Activated T-helper 17 cell treated with anti-CD3 and anti-CD28 coated beads, Interleukin-2, amount 50 U/mL, for 72 hours (primary cell): ENCODE measurements at places on chromosomes 16 and 17.

DNA sequence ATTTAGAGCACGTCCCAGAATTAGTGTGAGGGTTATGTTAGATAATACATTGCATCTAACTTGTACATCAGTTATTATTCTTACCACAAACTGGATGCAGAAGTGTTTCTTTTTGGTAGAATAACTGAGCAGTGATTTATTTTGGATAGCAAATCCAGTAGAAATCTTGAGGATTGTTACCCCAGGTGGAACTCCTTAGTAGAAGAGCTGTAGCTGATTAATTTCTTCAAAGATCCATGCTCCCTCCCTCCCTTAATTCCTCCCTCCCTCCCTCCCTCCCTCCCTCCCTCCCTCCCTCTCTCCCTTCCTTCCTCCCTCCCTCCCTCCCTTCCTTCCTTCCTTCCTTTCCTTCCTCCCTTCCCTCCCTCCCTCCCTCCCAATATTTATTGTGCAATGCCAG, 337.7 kb downstream of the CA10 start:
- peaks cover 10% of the 10 kb centered on the region for H3K4me1 ChIP-seq
- H3K27ac ChIP-seq = peak overlapping the region; percentile 70
- H3K27me3 ChIP-seq = peaks cover 10% of the 10 kb centered on the region
- H3K4me3 ChIP-seq = no peak overlapping the region

GRCh38 chr16:67082891-67083290, 26.9 kb upstream of the PHAF1 start:
- H3K36me3 ChIP-seq = peaks cover 72% of the 10 kb centered on the region
- no peaks in the 10 kb centered on the region for H3K27me3 ChIP-seq
- no peak for ATAC-seq
- no peak overlapping the region for H3K4me3 ChIP-seq
- no peak overlapping the region for H3K27ac ChIP-seq
- H3K4me1 ChIP-seq = peaks cover 14% of the 10 kb centered on the region

DNA sequence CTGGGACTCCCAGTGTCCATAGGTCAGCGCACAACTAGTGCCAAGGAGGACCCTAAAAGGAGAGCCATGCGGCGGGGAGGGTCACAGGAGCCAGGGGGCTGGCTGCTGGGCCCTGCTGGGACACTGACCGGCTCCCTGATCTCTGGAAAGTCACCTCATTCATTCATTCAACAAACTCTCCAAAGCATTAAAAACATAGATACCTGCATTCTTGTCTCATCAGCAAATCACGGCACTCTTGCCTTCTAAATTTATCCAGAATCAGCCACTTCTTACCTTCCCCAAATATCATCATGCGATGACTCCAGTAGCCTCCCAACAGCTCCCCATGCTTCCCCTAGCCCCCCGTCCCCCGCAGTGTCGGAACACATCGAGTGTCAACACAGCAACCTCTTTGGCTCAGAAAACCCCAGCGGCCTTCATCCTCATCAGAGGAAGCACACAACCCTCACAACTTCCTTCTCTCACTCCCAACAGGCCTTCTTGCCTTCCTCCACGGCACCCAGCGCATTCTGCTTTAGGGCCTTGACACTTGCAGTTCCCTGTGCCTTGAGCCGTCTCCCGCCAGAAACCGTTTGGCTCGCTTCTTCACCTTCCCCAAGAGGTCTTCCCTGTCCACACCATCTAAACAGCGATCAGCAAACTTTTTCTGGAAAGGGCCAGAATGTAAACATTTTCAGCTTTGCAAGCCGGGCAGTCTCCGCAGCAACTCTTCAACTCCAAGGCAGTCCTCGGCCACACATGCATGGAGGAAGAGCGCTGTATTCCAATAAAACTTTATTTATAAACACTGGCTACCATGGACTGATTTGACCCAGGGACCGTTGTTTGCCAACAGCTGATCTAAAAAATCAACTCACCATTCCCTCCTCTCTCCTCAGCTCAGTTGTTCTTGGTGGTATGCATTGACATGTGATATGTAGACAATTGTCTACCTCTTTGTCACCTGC, 119.5 kb upstream of the TNRC6C start:
- no peak overlapping the region for H3K4me3 ChIP-seq
- H3K36me3 ChIP-seq = no peaks in the 10 kb centered on the region
- H3K27ac ChIP-seq = peak overlapping the region; percentile 7
- H3K4me1 ChIP-seq = peaks cover 42% of the 10 kb centered on the region
- ATAC-seq = no peak

GRCh38 chr16:30644334-30644830, 6.4 kb upstream of the PRR14 start:
- ATAC-seq = no peak
- no peaks in the 10 kb centered on the region for H3K36me3 ChIP-seq
- H3K27me3 ChIP-seq = no peaks in the 10 kb centered on the region
- H3K27ac ChIP-seq = no peak overlapping the region
- no peaks in the 10 kb centered on the region for H3K4me1 ChIP-seq

DNA sequence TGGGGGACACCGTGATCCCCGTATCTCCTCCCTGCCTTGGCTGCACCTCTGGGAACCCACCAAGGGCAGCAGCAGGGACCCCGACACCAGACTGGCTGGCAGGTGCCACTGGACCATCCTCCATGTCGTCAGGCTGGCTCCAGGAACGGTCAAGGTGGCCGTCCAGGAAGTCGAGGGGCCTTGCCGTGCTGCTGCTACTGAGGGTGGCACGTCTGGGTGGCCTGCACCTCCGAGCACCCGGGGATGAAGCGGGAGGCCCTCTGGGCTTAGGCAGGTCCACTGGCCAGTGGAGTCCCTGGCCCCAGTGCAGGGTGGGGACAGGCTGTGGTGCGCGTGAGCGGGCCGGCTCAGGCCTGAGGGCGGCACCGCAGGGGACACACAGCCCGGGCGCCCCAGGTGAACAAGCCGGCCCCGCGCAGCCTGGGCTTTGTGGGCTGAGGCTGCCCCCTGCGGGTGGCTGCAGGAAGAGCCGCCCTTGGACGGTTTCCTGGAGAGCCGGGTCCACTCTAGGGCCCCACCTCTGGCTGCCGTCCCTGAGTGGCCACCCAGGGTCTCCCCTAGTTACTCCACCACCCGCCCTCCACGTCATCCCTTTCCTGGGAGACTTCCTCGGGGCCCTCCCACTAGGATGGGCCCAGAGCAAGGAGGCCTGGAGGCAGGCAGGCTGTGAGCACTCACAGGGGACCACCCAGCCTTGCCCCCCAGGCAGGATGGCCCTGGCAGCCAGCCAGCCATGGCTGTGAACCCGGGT, 42.8 kb upstream of the ZC3H18 start:
- H3K4me3 ChIP-seq = no peak overlapping the region
- H3K27me3 ChIP-seq = no peaks in the 10 kb centered on the region
- H3K27ac ChIP-seq = no peak overlapping the region
- no peaks in the 10 kb centered on the region for H3K4me1 ChIP-seq

- H3K27me3 ChIP-seq = no peaks in the 10 kb centered on the region
- no peak for ATAC-seq
- H3K4me3 ChIP-seq = peak overlapping the region; percentile 54
- H3K4me1 ChIP-seq = peaks cover 18% of the 10 kb centered on the region
- H3K36me3 ChIP-seq = peaks cover 18% of the 10 kb centered on the region
Observed at GRCh38 chr17:74480290-74480689, 13.9 kb downstream of the CD300A start.

DNA sequence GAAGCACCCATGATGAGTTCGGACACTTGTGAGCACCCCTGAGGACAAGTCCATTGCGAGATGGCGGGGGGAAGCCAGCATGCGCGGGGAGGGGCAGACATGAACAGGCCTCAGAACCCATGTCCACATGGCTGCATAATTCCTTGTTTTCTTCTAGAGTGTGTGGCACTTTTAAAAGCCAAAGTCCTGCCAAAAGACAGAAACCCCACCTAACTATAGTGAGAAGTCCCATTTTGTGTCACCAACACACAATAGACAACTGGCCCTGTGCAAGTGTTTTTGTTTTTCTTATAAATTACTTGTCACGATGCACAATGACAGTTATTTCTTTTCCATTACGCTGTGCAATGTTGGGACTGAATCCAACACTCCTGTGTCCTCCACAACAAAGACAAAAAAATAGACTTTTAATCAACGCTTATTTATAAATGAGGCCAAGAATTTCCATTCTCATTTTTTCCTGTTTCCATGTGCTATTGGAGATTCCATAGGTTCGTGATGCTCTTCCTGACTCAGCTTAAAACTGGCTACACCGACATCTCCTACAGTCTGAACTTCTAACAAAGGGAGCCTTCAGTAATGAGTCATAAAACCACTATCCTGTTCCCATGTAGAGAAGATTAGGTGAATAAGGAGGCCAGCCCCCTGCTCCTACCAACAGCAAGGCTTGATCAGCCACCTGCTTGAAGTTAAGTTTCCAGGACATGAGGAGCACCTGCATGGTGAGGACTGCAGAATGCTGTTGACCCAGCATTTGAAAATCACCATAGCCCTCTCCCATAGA, 98.9 kb downstream of the ZNF423 start:
- H3K27ac ChIP-seq = no peak overlapping the region
- no peaks in the 10 kb centered on the region for H3K4me1 ChIP-seq
- H3K36me3 ChIP-seq = no peaks in the 10 kb centered on the region
- no peak for ATAC-seq
- H3K4me3 ChIP-seq = no peak overlapping the region

- no peaks in the 10 kb centered on the region for H3K36me3 ChIP-seq
- H3K27me3 ChIP-seq = peaks cover 13% of the 10 kb centered on the region
- H3K4me3 ChIP-seq = no peak overlapping the region
- H3K4me1 ChIP-seq = no peaks in the 10 kb centered on the region
- no peak for ATAC-seq
Observed at GRCh38 chr16:22882981-22883380, 69.0 kb downstream of the HS3ST2 start.
